ENCODE measurements at places on chromosomes 1 and 21. TPM values are rescaled to one million over a fixed set of nuclear protein-coding genes. Genes with fewer than 3 reads are reported as not detected.

DNA sequence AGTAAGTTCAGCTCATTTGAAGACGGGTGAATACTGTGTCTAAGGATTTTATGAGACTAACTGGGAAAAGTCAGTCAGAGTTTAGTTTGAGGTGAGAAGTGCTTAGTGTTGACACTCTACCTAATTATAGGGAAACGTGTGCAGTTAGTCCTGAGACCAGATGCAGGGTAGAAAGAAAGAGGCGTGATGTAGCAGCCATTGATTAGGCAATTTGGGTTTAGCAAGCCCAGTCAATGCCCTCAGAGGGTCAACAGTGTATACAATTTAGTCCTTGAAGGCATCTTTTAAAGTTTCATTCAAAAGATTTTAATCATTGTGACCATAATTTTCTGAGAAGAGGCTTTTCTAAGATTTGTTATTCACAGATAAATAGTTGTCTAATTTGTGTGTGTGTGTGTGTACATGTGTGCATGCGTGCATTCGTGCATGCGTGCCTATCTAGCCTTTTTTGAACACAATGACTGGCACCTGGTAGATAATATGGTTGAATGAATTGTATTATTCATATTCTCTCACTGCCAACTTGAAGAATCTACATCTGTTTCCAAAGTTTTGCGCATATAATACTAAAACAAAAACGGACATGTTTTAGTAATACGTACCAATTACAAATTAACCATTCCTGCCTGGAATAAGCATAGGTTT is 332.9 kb downstream of the SRGAP2C start:
- peaks cover 2% of the 10 kb centered on the region for H3K36me3 ChIP-seq
- peaks cover 42% of the 10 kb centered on the region for H3K4me1 ChIP-seq
- H3K27me3 ChIP-seq = no peaks in the 10 kb centered on the region

DNA sequence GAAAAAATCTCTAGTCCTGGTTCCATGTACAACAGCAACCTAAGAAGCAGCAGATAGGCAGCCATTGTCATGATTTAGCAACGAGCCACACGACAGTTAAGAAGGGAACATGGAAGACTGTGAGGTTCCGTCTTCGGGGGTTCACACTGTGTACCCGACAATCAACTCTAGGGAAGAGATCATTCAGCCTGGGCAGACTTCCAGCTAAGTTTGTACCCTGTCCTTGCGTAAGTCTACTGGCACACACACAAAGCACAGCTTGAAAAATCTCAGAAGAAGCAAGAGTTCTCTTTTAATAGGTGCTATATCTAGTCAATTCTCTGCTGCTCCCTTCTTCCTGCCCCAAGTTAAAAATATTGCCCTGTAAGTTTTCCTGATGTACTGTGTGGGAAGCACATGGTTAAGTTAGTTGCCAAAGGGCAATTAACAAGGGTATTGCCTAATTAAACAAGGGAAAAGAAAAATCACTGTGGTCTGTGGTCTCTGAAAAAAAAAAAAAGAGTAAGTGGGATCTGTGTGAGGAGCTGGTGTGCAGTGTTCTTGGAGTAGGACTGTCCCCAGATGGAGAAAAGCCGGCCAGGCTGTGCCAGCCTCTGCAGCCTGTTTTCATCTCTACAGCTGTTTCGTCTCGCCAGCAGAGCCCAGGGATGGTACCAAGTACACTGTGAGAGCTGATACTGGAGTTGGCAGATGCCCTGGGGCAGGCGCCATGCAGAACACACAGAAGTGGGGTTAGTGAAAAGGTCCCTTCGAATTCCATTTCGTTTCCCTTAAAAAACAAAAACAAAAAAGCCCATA is 6.4 kb upstream of the MYBPHL start:
- H3K27ac ChIP-seq = no peak overlapping the region
- no peak overlapping the region for H3K4me3 ChIP-seq
- no peaks in the 10 kb centered on the region for H3K36me3 ChIP-seq
- H3K4me1 ChIP-seq = no peaks in the 10 kb centered on the region
- DNase-seq = no peak

- H3K27ac ChIP-seq = no peak overlapping the region
- H3K27me3 ChIP-seq = peaks cover 6% of the 10 kb centered on the region
- DNase-seq = no peak
- no peaks in the 10 kb centered on the region for H3K4me1 ChIP-seq
- no peak overlapping the region for H3K4me3 ChIP-seq
- no peaks in the 10 kb centered on the region for H3K36me3 ChIP-seq
Observed at GRCh38 chr21:44458971-44459711, 3.8 kb downstream of the LRRC3 start.

DNA sequence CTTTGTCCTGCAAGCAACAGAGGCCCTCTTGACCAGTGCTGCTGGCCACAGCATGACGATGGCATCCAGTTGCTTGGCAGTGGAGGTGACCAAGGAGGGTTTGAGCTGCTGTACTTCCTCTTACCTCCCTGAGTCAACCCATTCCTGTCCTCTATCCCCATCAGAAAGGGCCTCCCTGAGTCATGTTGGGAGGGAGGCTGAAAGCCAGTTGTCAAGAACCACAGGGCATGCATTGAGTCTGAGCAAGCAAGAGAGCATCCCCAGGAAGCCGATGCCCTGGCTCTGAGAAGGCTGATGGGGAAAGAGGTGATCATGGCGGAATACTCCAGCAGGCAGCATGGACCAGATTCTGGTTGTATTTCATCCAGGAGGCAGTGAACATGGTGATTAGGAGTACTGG is 69.6 kb downstream of the LACTBL1 start:
- DNase-seq = no peak
- H3K4me1 ChIP-seq = no peaks in the 10 kb centered on the region
- H3K36me3 ChIP-seq = no peaks in the 10 kb centered on the region

GRCh38 chr21:38249696-38250278 is 7.0 kb upstream of the KCNJ15 start:
- no peaks in the 10 kb centered on the region for H3K36me3 ChIP-seq
- no peaks in the 10 kb centered on the region for H3K27me3 ChIP-seq
- H3K4me1 ChIP-seq = peaks cover 24% of the 10 kb centered on the region
- no peak overlapping the region for H3K27ac ChIP-seq
- H3K4me3 ChIP-seq = no peak overlapping the region

CCDC185 gene
- not detected for total RNA-seq

TLCD4 gene
- total RNA-seq = 0.12 TPM

RXFP4 gene
- total RNA-seq = 0.29 TPM

RGS1 gene
- 4.4 TPM for total RNA-seq

Data from activated naive CD4-positive, alpha-beta T cell treated with anti-CD3 and anti-CD28 coated beads for 36 hours (primary cell).